ENCODE measurements at places on chromosomes 16 and 17. TPM values are rescaled to one million over a fixed set of nuclear protein-coding genes. Genes with fewer than 3 reads are reported as not detected.

DNA sequence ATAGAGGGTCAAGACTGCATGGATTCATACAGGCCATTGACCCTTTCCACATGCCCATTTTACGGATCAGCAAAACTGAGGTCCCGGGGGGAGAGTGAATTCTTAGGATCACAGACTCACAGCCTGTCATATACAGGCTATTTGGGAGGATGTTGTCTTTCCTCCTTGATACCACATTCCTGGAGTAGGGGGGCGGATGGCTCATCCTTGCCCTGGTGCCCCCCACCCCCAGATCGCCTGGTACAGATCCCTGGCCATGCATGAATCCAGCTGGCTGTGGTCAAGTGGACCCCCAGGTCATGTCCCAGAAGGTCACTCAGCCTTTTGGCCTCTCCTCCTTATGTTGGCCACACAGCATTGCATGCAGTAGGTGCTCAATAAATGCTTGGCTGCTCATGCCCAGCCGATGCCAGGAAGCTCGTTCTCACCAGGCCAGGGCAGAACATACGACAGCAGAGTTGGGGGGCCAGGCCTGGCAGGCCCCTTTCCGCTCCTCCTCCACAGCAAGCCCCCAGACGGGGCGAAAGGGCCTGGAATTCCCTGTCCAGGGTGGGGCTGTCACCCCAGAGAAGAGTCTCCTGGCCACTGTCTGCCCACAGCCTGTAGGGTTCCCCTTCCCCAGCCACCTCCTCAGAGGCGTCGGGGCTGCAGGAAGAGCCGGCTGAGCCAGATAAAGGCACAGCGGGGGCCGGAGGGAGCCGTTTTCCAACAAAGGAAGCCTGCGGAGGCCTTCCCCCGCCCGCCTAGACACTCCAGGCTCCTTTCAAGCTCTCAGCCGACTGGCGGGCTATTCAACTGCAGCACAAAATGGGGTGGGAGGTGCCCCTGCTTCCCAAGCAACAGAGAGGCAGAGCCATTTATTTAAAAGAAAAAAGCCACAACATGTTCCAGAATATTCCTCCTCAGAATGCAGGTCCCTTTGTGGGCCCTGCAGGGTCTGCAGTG, 215.7 kb upstream of the CIBAR2 start:
- ATAC-seq, result no peak

DNA sequence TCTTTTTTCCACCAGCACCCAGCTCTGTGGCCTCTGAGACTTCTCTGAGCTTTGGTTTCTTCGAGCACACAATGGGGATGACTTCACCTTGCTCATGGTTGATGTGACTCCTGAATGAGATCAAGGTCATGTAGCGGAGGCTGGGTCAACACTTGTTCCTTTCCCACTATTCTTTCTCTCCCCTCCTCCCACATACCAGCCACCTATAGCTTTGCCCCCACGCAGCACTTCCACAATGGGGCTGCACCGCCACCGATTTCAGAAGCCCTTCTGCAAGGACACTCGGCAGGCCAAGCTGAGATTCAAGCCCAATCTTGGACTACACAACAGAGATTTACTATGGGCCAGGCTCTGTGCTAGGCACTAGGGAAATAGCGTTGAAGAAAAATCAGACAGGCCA, 14.4 kb downstream of the TRIM25 start:
- no peak for ATAC-seq

Gene ARL5C
- total RNA-seq, result not detected

Gene CCL1
- total RNA-seq, result 0.45 TPM

GRCh38 chr17:63173903-63174302, 207.9 kb downstream of the TANC2 start:
- ATAC-seq, result no peak

- peak; percentile 83 for ATAC-seq
Measured at GRCh38 chr16:11100239-11100750, 155.7 kb downstream of the SOCS1 start.

DNA sequence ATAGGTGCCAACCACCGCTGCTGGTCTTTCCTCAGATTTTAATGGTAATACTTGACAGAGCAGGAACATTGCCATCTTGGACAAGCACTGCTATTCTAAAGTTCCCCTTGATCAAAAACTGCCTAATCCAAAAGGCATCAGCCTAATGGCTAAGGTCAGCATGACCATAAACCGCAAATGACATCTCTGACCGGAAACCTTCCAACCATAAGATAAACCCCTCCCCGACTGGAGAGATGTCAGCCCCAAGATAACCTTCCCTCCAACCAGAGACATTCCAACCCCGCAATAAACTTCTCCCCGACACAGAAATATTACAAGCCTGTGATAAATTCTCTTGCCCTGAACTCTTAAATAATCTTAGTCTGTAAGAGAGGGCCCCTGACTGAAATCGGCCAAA, 7.4 kb upstream of the DHX40 start:
- no peak for ATAC-seq

Gene HOXB5
- not detected for total RNA-seq

Gene STX1B
- 0.95 TPM for total RNA-seq

- ATAC-seq, result no peak
Measured at GRCh38 chr16:81585785-81586184, 141.2 kb downstream of the CMIP start.

- ATAC-seq, result no peak
Measured at GRCh38 chr17:27529230-27529796, 73.1 kb downstream of the KSR1 start.

DNA sequence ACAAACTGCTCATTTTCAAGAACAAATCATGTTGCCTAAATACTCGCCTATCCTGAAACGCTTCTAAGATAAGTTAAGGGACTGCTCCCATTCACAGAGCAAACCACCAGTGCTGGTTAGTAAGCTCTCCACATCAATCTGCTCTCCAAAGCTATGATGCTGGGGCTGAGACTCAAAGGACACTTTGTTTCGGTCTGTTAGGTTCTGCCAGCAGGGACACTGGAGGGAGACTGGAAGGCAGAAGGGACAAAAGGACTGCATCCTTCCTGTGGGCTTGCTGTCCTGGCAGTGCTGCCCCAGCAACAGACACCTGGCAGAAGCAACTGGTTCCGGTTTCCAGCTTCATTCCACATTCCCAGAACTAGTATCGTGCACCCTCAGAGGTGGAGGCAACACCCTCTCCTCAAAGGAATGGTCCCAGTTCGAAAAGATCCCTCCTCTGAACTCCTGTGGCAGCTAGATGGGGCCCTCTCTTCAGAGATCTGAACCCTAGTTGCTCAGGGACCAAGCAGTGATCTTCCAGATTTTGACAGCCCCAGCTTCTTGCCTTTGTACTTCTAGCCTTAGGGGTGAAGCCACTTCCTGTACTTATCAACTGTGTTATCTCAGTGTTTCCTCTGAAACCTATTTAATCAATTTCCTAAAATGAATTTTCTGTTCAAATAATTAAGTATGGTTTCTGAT, 73.4 kb upstream of the GSG1L start:
- no peak for ATAC-seq

Gene TRAPPC1
- total RNA-seq, result 179 TPM

GRCh38 chr17:82920150-82920549, 80.3 kb upstream of the ZNF750 start:
- no peak for ATAC-seq

DNA sequence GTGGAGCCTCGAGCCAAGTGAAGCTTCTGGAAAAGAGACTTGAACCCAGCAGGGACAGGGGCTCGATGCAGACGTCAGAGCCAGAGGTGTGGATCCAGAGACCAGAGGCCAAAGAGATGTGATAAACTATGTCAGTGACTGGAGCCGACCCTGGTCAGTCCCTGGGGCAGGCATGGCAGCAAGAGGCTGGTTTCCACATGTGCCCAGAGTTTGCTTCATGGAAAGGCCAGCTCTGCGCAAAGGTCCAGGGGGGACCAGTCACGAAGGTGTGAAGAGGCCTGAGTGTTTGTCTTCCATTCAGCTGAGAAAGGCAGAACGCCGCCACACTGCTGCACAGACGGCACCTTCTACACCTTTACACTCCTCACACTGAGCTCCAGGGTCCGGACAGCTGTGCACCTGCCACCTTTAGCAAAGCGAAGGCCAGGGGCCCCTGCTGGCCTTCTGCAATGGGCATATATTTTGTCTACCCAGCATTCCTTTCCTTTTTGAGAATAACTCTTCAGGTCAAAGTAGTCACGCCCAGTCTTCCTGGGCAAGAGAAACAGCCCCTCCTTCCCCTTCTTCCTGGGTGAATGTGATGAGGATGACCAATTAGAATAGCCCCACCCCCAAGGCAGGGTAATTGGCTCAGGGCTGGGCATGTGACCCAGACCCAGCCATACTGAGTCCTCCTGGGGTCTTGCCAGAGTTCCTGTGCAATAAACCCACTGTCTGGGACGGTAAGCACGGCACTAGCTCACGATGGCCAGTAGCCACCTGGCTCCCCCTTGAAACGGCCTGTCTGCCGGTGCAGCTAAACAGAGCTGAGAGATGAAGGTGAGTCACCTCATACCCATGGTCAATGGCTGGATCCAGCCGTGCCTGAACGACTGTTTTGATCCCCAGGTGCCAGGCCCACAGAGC, 2.3 kb upstream of the RPH3AL start:
- ATAC-seq, result no peak

DNA sequence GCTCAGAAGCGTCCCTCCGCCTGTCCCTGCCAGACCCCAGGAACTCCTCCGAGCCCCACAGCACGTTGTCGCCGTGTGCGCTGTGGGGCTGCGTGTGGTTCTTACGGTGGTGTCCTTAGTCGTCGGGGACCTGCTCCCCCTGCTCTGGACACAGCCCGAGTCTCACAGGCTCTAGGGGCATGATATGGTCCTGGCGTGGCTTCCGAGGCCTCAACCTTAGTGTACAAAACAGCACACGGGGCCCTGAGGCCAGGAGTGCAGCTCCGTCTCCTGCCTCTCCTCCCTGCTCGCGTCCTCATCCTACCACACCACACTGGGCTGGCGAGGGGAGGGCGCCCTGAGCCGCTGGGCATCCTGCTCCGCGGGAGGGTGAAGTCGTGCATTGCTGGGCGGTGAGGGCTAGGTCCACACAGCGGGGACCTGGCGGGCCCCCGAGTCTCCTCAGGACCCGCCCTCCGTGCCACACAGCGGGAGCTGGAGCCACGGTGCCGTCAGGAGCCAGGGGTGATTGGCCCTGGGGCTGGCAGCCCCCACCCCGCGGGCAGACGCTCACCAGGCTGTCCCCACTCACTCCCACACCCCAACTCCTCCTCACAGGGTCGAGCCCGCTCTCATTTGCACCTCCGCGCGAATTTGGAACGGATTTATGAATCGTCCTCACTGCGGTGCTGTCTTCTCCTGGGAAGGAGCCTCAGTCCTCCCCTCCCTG, 1.2 kb upstream of the MAFG start:
- no peak for ATAC-seq

DNA sequence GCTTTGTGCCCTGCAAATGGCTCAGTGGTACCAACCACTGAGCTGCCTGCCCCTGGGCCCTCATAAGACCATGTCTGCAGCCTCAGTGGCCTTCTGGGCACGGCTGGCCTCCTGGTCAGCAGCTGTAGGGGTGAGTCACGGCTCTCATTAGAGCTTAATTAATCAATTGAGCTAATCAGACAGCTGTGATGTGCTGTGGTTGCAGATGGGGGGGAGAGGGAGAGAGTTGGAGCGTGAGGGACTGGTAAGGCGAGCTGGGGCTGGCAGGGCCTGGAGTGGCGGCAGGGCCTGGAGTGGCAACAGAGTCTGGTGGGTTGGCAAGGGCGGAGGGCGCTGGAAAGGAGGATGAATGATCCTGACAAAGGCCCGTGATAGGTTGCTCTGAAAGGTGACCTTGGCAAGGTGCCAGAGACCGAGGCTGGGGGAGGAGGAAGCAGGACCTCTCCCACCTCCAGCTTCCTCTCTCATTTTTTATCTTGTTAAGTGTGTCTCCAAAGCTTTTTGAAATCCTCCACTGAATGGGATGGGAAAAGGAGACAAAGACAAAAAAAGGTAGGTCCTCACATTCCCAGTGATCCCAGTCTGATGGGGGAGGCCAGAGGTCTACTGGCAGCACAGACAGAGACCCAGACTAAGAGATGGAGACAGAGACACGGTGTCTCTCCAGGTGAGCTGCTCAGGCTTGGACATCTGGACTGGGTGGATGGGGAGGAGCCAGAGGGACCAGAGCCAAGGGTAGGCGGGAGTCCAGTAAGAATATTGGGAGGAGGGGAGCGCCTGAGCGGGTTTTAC, 41.6 kb downstream of the DCAKD start:
- ATAC-seq, result no peak

Gene COTL1
- 505 TPM for total RNA-seq

DNA sequence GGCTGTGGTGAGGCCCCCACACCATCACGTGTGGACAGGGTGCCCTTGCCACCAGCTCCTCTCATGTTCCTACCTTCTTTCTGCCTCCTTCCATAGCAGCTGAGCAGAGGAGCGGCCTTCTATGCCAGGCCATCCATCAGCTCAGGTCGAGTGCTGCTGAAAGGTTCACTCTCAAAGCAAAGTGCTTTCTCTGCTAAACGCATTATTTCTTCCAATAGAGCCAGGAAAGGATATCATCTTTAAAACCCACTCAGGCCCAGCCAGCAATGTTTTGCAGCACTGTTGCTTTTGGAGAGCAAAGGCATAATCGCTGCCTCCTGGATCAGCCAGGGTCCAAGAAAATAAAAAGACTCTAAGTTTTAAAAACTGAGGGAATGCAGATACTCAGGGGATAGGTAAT, 54.9 kb upstream of the GPRC5B start:
- no peak for ATAC-seq

DNA sequence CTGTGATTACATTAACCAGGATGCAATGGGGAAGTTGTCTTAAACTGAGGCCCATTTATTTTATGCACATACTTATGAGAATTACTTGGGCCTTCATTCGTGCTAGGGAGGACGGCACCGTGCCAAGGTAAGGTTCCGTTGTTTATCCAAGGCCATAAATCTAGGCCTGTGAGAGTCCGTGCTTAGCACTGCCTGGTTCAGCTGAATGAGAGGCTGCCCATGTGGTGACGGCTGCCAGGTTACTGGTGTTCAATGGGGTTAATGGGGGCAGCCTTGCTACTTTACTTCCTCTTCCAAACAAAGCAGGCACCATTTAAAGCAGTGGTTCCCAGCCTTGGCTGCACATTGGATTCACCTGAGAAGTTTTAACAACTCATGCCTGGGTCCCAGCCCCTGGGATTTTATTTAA, 135.1 kb upstream of the NOL11 start:
- ATAC-seq, result no peak

GRCh38 chr17:4514206-4514605, 15.5 kb downstream of the SPNS2 start:
- ATAC-seq, result no peak

DNA sequence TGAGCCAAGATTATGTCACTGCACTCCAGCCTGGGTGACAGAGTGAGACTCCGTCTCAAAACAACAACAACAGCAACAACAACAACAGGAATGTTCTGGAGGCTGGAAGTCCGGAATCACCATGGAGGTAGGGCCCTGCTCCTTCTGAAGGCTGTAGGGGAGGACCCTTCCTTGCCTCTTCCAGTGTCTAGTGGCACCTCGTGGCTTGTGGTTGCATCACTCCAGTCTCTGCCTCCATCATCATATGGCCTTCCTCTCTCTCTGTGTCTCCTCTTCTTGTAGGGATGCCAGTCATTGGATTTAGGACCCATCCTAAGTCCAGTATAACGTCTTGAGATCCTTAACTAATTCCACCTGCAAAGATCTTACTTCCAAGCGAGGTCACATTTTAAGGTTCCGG, 14.0 kb downstream of the NAGPA start:
- no peak for ATAC-seq
